AG08395 (cell line): ENCODE measurements at places on chromosomes 6 and 20.

GRCh38 chr6:43798688-43799444 lies 28.9 kb downstream of the VEGFA start:
- DNase-seq, result peak; percentile 74

GRCh38 chr6:139490482-139490881 lies 116.0 kb upstream of the CITED2 start:
- DNase-seq, result no peak

- peak; percentile 79 for DNase-seq
These were observed 394 bp downstream of the AKAP12 start for GRCh38 chr6:151240036-151240685.

- DNase-seq, result no peak
These were observed 276.3 kb upstream of the AGPAT4 start for GRCh38 chr6:161549977-161550655.

GRCh38 chr6:71246596-71246995 lies 42.0 kb upstream of the OGFRL1 start:
- DNase-seq, result no peak

DNA sequence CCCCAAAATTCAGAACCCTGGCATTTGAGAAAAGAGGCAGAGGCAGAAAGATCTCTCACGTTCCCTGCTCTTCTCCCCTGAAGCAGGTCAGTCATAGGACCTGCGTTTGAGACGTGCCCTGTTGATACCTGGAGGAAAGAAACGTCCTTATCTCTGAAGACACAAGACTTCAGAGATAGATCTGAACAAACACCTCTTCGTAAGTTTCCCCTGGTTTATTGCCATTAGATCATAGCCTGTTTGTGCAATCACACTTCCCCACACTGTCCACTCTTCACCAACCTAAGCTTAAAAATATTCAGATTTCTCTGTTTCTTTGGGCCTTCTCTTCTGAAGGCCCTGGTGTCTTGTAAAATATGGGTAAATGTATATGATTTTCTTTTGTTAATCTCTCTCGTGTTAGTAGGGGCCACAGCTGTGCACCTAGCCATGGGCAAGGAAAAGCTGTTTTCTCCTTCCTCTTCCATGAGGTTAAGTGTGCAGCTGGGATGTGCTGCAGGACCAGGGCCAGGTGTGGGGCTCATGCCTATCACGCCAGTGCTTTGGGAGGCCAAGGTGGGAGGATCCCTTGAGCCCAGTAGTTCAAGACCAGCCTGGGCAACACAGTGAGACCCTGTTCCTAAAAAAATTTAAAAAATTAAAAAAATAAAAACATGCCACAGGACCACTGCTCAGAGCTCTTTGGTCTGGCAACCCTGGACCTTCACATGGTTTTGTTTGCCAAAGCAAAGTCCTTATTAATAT lies 4.7 kb upstream of the SLC22A2 start:
- no peak for DNase-seq

DNA sequence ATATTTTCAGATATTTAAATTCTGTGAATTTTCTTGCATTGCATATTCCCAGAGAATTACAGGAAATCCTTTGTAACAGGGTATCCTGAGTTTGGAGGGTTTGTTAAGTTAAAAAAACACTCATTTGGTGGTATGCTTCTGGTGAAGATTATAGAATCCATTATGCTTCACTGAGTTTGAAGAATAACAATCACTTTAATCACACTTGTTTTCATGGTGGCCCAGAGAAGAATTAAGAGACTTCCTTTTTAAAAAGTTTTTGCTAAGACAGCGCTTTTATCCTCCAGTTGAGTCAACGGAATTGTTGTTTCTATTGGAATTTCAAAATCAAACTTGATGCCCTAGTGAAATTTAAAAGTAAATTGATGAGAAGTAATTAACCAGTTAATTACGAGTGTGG lies 17.4 kb downstream of the PLEKHG1 start:
- no peak for DNase-seq

- DNase-seq, result peak; percentile 10
These were observed 160.7 kb downstream of the FOXC1 start for GRCh38 chr6:1770435-1770843.

DNA sequence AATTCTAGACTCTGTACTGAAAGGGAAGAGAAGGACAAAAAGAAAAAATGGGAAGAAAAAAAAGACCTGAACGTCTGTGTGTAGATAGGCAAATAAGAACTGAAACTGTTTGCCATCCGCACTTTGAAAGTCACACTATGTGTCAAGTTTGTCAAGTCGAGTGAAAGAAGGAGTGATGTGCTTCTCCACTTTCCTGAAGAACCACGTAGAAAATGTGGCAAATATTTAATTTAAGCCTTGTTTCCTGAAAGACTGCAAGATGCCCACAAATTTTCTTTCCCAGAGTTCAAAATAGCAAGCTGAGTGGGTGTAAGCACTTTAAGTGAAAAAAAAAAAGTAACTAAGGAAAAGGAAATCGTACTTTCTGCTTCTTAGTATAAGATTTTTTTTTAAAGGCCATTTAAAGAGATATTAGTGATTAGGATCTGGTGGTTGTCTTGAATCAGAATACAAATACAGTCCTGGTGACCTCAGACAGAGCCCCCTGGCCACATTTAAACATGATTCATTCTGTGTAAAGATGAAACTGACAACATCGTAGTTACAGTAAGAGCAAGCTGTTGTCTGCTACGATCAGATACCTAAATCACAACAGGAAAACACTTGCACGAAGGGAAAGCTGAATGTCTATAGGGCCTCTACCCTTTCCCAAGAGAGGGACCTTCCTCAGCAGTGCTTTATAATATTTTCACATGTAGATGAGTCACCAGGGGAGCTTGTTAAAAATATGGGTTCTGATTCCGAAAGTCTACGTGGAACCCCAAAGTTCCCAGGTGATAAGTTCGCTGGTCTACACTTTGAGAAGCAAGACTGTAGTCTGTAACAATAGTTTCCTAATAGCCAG lies 102.3 kb downstream of the HIVEP2 start:
- no peak for DNase-seq

GRCh38 chr20:4181956-4182945 lies 166.9 kb upstream of the RNF24 start:
- DNase-seq, result no peak

DNA sequence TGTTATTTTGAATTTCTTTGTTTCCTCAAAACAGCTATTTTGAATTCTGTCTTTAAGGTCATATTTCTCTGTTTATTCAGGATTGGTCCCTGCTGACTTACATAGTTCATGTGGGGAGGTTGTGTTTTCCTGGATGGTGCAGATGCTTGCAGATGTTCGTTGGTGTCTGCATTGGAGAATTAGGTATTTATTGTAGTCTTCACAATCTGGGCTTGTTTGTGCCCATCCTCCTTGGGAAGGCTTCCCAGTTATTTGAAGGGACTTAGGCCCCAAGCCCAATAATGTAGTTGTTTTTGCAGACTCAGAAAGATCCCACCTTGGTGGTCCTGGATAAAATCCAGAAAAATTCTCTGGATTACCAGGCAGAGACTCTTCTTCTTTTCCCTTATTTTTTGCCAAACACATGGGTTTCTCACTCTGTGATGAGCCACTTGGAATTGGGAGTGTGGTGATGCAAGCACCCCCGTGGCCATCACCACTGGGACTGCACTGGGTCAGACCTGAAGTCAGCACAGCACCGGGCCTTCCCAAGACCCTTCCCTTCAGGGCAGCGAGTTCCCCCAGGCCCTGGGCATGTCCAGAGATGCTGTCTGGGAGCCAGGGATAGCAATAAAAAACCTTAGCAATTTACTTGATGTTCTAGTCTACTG lies 81.6 kb upstream of the EZR start:
- no peak for DNase-seq

- peak; percentile 64 for DNase-seq
These were observed 3.8 kb upstream of the HMGA1 start for GRCh38 chr6:34232901-34233300.

GRCh38 chr20:54197621-54198604 lies 10.0 kb upstream of the PFDN4 start:
- DNase-seq, result peak; percentile 76

DNA sequence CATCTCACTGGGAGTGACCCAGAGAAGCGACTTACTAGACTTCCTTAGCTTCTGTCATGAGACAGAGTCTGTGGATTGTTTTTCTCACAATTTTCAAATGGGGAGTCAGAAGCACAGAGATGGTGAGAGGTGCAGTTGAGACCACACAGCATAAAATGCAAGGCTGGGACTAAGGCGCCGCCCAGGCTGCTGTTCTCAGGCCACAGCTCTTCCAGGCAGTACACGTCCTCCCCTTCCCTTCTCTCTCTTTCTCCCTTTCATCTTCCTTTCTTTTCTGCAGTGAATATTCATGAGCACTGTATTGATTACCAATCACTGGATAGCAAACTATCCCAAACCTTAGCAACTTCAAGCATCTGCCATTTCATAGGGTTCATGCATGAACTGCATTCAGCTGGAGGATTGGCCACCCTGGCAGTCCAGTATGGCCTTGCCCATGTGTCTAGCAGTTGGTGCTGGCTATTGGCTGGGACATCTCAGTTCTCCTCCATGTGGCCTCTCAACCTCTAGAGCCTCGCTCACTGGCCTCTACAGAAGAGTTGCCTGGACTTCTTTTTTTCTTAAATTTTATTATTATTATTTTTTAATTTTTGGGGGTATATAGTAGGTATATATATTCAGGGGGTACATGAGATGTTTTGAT lies 11.4 kb downstream of the BCAS4 start:
- no peak for DNase-seq

DNA sequence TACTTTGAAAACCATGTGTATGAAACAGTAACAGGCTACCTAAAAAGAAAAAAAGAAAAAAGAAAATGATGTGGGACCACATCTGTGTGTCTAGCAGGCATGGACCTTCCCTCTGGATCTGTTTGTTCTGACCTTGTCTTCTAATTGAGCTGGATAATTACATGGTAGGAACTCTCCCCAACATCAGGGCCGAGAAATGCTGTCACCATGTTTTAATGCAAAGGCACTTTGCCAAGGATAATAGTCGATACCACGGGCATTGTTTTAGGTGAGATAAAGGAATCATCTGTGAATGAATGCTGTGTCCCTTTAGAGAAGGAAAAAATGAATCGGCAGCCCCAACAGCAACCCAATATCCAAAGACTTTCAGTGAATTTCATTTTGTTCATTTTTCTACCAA lies 149.1 kb downstream of the ZDHHC14 start:
- DNase-seq, result no peak

DNA sequence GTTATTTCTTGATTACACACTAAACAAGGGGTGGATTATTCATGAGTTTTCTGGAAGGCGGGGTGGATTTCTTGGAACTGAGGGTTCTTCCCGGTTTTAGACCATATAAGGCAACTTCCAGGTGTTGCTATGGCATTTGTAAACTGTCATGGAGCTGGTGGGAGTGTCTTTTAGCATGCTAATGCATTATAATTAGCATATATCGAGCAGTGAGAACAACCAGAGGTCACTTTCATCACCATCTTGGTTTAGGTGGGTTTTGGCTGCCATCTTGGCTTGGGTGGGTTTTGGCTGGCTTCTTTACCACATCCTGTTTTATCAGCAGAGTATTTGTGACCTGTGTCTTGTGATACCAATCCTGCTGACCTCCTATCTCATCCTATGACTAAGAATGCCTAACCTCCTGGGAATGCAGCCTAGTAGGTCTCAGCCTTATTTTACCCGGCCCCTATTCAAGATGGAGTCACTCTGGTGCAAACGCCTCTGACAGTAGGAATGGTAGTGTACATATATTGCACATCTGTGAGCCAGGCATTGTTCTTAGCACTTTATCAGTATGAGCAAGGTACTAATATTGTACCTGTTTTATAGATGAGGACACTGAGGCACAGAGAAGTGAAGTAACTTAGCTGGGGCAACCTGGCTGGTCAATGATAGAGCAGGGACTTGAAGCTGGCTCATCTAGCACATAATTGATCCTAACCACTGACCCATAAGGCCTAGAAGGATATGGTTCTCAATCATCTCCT lies 203.7 kb downstream of the NFATC2 start:
- DNase-seq, result no peak

- DNase-seq, result no peak
These were observed 159.7 kb downstream of the SLC35B3 start for GRCh38 chr6:8275667-8276066.

GRCh38 chr6:114816678-114817077 lies 473.9 kb upstream of the HS3ST5 start:
- DNase-seq, result no peak

DNA sequence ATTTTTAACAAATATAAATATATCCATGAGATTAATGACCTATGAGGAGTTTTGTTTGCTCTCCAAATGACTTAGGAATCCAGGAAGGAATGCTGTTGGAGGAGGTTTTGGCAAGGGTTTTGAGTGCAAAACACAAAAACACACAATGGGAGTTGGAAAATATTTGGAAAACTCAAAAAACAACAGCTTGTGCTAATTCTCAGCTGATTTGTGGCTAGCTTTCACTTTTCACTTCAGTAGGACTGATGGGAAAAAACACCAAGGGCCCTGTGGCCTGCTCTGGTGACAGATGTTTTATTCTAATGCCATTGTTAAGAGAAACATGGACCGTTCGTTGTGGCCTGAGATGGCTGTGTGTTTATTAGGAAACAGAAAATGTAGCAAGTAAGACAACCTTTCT lies 113.9 kb downstream of the ALDH8A1 start:
- DNase-seq, result peak; percentile 25

DNA sequence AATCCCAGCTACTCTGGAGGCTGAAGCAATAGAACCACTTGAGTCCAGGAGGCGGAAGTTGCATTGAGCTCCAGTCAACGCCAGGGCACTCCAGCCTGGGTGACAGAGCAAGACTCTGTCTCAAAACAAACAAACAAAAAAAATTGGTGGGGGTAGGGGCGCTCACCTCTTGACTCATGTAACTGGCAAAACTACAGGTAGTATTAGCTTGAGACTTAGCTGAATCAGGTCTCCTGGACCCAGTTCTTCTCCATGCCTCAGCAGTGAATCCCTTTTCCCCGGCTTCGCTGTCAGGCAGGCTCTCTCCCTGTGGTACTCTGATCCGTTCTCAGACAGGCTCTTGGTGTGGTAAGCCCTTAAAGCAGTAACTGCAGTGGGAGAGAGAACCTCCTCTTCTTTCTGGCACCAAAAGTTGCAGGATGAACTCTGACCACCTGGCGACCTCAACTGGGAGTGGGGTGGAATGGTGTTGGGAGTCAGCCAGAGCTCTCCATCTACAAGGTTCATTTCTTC lies 12.9 kb downstream of the SLC9A8 start:
- DNase-seq, result no peak

DNA sequence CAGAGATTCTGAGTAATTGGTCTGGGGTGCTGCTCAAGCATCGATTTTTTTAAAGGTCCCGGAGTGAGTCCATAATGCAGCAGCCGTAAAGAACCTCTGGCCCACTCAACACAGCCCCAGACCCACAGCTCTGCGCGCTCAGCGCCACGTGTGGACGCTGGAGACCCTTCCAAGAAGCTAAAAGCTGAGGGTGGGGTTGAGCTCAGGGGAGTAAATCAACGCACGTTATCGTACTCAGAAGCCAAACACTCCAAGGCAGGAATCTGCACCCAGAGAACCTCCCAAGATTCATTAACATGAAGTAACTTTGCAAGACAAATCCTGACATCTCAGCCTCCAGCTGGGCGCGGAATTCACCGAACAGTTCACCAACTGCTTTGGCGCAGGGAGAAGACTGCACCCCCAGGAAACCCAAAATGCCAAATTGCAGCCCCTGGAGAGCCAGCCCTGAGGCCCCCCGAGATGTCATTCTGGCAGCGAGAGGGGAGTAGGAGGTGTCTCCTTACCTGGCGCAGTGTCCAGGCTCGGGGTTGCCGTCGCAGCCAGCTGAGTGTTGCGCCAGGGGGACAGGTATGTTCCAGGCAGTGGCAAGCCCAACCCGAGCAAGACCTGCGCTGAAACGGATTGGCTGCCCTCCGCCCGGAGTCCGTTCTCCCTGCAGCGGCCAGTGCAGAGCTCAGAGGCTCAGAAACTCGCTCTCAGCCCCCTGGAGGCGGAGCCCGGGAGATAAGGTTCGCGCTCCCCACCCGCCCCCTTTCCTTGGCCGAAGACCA lies at the start of gene COL21A1:
Gene COL21A1 (minus strand): TSS at position 700 of the 773 bp plus-strand sequence. CDS start 64,962 bp downstream, outside the sequence.
- peak; percentile 38 for DNase-seq
